ENCODE measurements at places on chromosomes 6 and 20. TPM values are rescaled to one million over a fixed set of nuclear protein-coding genes. Genes with fewer than 3 reads are reported as not detected.

Gene BEND3
- 1.1 TPM for polyA plus RNA-seq

Gene SYNDIG1
- 8.2 TPM for polyA plus RNA-seq

Gene BMP7
- polyA plus RNA-seq: 11.3 TPM

Gene LTV1
- polyA plus RNA-seq: 15.0 TPM

Gene ETV7
- 0.99 TPM for polyA plus RNA-seq

Gene KIFC1
- polyA plus RNA-seq: not detected

Gene PDE7B
- polyA plus RNA-seq: 4.6 TPM

Gene FOXQ1
- polyA plus RNA-seq: 6.0 TPM

Gene ZKSCAN8
- polyA plus RNA-seq: 3.5 TPM

Gene SYCP2
- 2.1 TPM for polyA plus RNA-seq

DNA sequence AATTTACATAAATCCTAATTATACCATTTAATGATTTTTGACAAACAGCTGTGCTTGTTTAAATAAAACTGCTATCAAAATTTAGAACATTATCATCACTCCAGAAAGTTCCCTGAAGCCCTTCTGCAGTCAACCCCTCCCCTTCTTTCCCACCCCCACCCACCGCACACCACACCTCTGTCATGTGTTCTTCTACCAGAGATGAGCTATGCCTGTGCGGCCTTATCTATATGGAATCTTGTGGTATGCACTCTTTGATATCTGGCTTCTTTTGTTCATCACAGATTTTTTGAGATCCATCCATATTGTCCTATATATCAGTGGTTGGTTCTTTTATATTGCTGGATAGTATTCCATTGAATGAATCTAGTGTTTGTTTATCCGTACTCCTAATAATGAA, 7.2 kb downstream of the MYLIP start:
- peaks cover 2% of the 10 kb centered on the region for H3K36me3 ChIP-seq
- H3K4me1 ChIP-seq: peaks cover 27% of the 10 kb centered on the region
- no peak overlapping the region for H3K27ac ChIP-seq
- H3K4me3 ChIP-seq: peak overlapping the region; percentile 1
- H3K27me3 ChIP-seq: no peaks in the 10 kb centered on the region

GRCh38 chr6:6319952-6320811, at the start of gene F13A1:
Gene F13A1, minus strand, starts transcription at chr6:6320662. Its CDS starts 1,998 bp downstream, at chr6:6318664.
- peak within 1 kb of the TSS; percentile 21 for H3K4me3 ChIP-seq
- H3K4me1 ChIP-seq: no peaks in the 10 kb centered on the region
- H3K27me3 ChIP-seq: peaks cover 5% of the 10 kb centered on the region
- DNase-seq: peak; percentile 40
- no peaks in the 10 kb centered on the region for H3K36me3 ChIP-seq

- no peaks in the 10 kb centered on the region for H3K36me3 ChIP-seq
- H3K27me3 ChIP-seq: no peaks in the 10 kb centered on the region
- no peak overlapping the region for H3K4me3 ChIP-seq
- H3K27ac ChIP-seq: no peak overlapping the region
- DNase-seq: no peak
Observed at GRCh38 chr20:57608516-57608915, 11.7 kb downstream of the ZBP1 start.

DNA sequence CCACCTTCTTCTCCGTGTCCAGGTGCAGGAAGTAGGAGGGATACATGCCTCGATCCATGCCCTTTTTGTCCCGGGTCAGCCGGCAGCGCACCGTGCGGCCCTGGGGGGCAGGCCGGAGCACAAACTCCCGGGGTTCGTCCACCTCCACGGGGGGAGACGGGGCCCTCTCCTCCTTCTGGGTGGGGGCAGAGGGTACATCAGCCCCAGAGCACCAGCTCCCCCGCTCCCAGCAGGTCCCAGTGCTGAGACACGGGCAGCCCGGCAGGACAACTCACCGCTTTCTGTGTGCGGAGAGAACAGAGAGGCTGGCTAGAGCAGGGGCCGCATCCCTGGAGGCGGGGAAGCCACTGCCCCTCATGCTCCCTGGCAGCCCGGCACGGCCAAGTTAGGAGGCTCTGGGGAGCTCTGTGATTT, 6.7 kb downstream of the TULP1 start:
- no peak overlapping the region for H3K4me3 ChIP-seq
- no peaks in the 10 kb centered on the region for H3K4me1 ChIP-seq
- H3K27ac ChIP-seq: no peak overlapping the region
- no peaks in the 10 kb centered on the region for H3K36me3 ChIP-seq
- peak; percentile 55 for DNase-seq

GRCh38 chr6:169225887-169226286, 27.8 kb downstream of the THBS2 start:
- no peaks in the 10 kb centered on the region for H3K36me3 ChIP-seq
- DNase-seq: peak; percentile 59
- H3K4me1 ChIP-seq: no peaks in the 10 kb centered on the region

- no peaks in the 10 kb centered on the region for H3K4me1 ChIP-seq
- H3K4me3 ChIP-seq: no peak overlapping the region
- no peak overlapping the region for H3K27ac ChIP-seq
Observed at GRCh38 chr6:3036861-3037637, 31.2 kb upstream of the RIPK1 start.

GRCh38 chr6:112308476-112308875, 38.7 kb upstream of the RFPL4B start:
- H3K4me3 ChIP-seq: no peak overlapping the region
- no peak overlapping the region for H3K27ac ChIP-seq
- H3K36me3 ChIP-seq: no peaks in the 10 kb centered on the region

DNA sequence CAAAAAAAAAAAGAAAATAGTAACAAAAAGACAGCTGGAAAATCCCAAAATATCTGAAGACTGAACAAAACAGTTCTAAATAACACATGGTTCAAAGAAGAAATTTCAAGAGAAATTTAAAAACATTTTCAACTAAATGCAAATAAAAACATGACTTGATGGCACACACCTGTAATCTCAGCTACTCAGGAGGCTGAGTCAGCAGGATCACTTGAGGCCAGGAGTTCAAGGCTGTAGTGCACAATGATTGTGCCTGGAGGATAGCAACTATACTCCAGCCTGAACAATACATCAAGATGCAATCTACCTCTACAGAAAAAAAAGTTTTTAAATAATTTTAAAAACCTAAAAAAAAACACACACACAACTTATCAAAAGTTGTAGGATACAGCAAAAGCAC, 21.6 kb upstream of the ASF1A start:
- H3K36me3 ChIP-seq: no peaks in the 10 kb centered on the region
- no peaks in the 10 kb centered on the region for H3K27me3 ChIP-seq
- H3K4me1 ChIP-seq: no peaks in the 10 kb centered on the region
- H3K4me3 ChIP-seq: no peak overlapping the region
- no peak for DNase-seq

GRCh38 chr6:122798099-122798641, 9.1 kb downstream of the SMPDL3A start:
- no peak overlapping the region for H3K4me3 ChIP-seq
- H3K27me3 ChIP-seq: no peaks in the 10 kb centered on the region
- H3K36me3 ChIP-seq: no peaks in the 10 kb centered on the region

DNA sequence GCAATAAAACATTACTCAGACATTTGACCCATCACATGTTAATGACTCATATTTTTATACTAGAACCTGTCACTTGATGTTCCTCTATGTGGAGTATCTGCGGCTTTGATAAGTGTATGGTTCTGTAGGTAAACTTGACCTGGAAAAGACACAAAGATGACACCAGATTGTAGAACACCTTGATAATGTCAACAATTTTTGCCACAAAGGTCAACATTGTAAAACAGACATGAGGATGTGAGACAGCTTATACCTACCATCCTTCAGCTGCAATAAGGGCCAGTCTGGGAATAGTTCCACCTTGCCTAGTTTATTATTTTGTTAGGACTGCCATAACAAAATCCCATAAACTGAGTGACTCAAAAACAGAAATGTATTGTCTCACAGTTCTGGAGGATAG, 202.4 kb downstream of the LMBRD1 start:
- H3K27ac ChIP-seq: no peak overlapping the region
- H3K4me3 ChIP-seq: no peak overlapping the region
- H3K4me1 ChIP-seq: no peaks in the 10 kb centered on the region
- no peak for DNase-seq

- H3K4me1 ChIP-seq: no peaks in the 10 kb centered on the region
- no peak for DNase-seq
- H3K27ac ChIP-seq: no peak overlapping the region
- H3K27me3 ChIP-seq: no peaks in the 10 kb centered on the region
- H3K36me3 ChIP-seq: peaks cover 14% of the 10 kb centered on the region
Observed at GRCh38 chr6:53043581-53043980, 21.6 kb upstream of the FBXO9 start.

DNA sequence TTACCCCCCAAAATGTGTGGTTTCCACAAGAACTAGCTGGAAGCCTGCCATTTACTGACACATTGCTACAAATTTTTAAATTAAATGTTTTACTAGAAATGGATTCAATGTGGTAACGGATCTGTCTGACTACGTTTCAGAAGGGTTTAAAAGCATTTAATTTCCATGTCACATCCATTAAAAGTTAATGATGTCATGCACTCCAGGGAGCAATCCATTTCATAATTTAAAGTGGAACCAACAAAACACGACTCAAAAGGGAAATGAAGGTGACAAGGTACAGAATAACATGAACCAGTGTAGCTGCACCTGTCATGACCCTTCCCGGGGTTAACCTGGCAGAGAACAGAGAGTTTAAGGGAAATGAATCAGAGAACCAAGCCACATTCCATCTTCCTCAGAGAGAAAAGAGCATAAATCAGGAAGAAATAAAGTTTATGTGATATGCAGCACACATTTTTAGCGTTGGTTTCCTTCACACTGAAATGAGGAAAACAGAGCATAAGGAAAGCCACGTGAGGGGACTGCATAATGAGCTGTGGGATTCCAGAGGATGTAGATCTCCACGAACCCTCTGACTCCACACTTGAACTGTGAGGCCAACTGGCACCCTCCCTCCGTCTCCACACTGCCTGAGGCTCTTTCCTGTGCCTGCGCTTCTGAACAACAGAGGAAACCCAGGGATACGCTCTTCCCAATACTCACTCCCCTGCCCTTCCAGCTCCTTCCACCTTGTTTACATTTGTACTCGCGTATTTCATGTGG, 170.3 kb upstream of the AHI1 start:
- H3K27ac ChIP-seq: no peak overlapping the region
- peak overlapping the region; percentile 0 for H3K4me3 ChIP-seq
- H3K36me3 ChIP-seq: no peaks in the 10 kb centered on the region
- DNase-seq: no peak

GRCh38 chr6:87473419-87473903, 687 bp downstream of the SLC35A1 start:
- peak; percentile 71 for DNase-seq
- H3K4me1 ChIP-seq: peaks cover 5% of the 10 kb centered on the region
- peak overlapping the region; percentile 98 for H3K27ac ChIP-seq
- peak overlapping the region; percentile 96 for H3K4me3 ChIP-seq
- no peaks in the 10 kb centered on the region for H3K27me3 ChIP-seq
- no peaks in the 10 kb centered on the region for H3K36me3 ChIP-seq

GRCh38 chr6:82066991-82067411, 180.5 kb downstream of the IBTK start:
- H3K27me3 ChIP-seq: no peaks in the 10 kb centered on the region
- no peaks in the 10 kb centered on the region for H3K4me1 ChIP-seq
- H3K27ac ChIP-seq: no peak overlapping the region
- no peaks in the 10 kb centered on the region for H3K36me3 ChIP-seq
- H3K4me3 ChIP-seq: no peak overlapping the region

GRCh38 chr20:2840967-2841531, 504 bp downstream of the VPS16 start:
- peak overlapping the region; percentile 84 for H3K4me3 ChIP-seq
- H3K36me3 ChIP-seq: no peaks in the 10 kb centered on the region
- H3K4me1 ChIP-seq: peaks cover 9% of the 10 kb centered on the region
- no peaks in the 10 kb centered on the region for H3K27me3 ChIP-seq
- H3K27ac ChIP-seq: peak overlapping the region; percentile 22
- DNase-seq: peak; percentile 67

DNA sequence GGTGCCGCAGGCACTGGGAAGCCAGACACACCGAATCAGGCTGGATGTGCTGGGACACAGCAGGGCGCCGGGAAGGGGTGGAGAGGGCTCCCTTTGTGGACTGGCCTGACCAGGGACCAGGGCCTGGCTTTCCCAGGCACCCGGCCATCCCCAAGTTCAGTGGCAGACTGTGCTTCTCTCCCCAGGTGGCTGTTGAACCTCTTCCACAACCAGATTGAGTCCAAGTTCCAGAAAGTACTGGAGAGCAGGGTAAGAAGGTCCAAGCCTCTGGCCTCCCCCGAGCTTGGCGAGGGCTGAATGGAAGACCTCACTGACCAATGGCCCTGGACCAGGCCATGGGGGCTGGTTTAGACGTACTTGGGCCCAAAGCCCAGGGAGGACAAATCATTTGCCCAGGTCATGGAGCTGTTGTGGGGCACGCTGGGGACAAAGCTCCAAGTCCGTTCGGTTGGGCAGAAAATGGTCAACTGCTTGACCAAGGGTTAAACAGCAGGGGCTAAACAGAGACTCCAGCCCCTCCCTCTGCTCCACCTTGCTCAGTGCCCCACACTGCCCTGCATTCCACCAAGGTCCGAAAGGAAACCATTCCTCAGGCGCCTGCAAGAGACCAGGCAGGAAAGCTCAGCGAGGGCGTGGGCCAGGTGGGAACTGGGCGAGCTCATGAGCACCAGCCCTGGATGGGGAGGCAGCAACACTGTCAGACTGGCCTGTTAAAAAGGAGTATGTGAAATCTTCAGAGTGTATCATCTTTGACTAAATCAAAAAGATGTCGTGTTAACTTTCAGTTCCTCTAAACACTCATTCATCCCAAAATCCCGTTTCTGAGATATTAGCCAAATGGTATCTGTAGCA, 9.1 kb downstream of the LBP start:
- H3K36me3 ChIP-seq: no peaks in the 10 kb centered on the region
- H3K27me3 ChIP-seq: no peaks in the 10 kb centered on the region
- no peak overlapping the region for H3K4me3 ChIP-seq
- DNase-seq: no peak
- H3K4me1 ChIP-seq: peaks cover 2% of the 10 kb centered on the region

DNA sequence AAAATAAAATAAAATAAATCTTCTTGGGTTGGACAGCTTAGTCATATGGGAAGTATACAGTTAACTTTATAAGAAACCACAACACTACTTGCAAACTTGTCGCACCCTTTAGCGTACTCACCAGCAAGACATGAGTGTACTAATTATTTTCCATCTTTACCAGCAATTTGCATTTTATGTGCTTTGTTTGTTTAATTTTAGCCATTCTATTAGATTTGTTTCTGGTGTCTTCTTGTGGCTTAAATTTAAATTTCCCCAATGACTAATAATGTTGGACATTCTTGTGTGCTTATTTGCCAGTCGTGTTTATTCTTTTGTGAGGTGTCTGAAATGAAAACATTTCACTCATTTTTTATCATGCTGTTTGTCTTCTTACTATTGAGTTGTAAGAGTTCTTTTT, 1172.2 kb upstream of the CITED2 start:
- DNase-seq: no peak
- H3K4me1 ChIP-seq: no peaks in the 10 kb centered on the region
- H3K27ac ChIP-seq: no peak overlapping the region
- no peaks in the 10 kb centered on the region for H3K27me3 ChIP-seq

DNA sequence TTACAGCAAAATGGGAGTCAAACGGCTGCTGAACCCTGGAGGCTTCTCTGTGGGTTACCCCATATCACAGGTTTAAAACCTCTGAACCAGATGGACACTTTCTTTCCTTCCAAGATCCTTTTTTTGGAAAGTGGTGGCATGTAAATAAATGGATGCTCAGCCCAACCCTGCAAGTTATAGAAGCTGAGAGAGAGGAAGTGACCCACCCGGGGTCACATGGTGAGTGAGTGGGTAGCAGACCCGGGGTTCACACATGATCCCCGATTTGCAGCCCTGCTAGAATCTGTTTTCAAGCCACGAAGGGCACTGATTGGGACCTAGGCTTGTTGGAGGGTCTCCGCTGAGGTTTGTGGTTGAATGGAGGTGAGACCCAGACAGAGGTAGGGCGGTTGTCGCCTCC, 32.0 kb downstream of the SIRPA start:
- no peaks in the 10 kb centered on the region for H3K36me3 ChIP-seq
- no peak overlapping the region for H3K4me3 ChIP-seq
- H3K27ac ChIP-seq: no peak overlapping the region
- H3K4me1 ChIP-seq: no peaks in the 10 kb centered on the region
- DNase-seq: no peak
- H3K27me3 ChIP-seq: no peaks in the 10 kb centered on the region

Measured in kidney (tissue), 22 donors.